ENCODE measurements at places on chromosomes 7 and 10.
A peak's percentile ranks its signal among the peaks of the same experiment; 100 is the strongest.

GRCh38 chr10:31707093-31708039 is 221.3 kb downstream of the ARHGAP12 start:
- no peak for DNase-seq

DNA sequence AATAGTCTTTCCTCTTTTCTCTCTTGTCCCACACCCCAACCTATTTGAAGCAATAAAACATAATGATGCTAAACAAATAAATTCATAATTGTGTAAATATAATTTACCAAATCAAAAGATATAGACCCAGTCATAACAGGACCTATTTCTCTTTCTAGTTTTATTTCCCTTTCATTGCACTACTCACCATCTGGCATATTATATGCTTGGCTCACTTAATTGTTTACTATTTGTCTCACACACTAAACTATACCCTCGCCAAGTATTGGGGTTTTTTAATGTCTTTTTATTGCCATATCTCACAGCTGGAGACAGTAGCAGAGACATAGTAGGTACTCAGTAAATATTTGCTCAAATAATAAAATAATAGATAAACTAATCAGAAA is 597.5 kb upstream of the PCDH15 start:
- no peak for DNase-seq

DNA sequence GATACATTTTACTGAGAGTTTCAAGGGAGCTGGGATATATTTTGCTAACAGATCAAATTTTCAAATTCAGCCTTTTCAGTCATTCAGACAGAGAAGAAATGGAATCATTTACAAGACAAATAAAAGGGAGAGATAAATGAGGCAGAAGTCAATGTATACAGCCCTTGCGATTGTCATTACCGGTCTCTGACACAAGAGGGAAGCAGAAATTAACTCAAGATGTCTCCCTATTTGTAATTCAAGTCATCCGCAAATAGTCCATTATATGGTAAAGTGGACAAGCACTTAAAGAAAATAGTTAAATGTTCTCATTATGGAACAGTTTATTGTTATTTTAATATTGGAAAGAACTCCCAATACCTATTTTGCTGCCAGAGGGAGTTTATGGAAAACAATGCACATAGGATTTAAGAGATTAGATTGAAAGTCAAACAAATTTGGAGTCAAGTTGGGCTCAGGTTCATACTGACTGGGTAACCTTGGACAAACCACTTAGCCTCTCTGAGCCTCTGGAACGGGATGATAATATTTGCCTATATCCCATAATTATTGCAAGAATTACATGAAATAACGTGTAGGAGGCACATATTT is 89.3 kb upstream of the PRKCQ start:
- DNase-seq, result peak; percentile 44

DNA sequence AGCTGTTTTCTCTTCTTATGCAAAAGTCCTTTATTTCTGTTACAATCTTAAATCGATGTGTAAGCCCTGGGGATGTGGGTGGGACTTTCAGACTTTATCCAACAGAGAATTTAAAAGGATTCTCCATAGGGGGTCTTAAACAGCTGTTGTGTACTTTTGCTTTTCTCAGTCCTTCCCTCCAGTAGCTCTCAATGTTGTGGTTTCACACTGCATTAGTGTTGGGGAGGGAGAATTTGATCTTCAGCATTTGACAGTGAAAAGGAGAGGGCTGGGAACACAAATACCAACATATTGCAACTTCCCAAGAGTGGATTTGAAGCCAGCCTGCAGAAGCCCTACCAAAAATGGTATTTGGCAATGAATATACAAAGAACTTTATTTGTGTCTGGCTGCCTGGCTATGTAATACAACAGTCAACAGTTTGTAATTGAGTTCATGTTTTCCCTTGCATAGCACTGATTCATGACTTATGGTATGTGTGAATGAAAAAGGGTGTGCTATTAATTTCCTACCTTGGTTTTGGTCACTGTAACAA is 80.1 kb upstream of the CAPZA2 start:
- DNase-seq, result no peak

GRCh38 chr10:125911145-125911544 is 14.8 kb downstream of the FANK1 start:
- peak; percentile 42 for DNase-seq

DNA sequence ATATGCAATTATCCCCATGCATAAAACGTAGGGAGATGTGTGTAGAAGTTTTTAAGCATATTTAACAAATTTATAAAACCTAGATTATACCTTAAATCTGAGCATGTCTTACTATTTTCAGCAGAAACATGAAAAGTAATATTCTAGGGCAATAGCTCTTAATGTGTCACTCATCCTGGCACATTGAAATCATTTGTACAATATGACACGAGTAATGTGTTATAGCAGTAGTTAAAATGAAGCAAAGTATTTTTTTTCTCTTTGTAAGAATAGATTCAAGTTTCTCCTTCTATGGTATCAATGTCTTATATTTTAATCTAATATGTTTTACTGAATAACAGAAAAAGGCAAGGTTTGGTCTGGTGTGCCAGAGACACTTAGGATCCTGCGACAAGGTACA is 274.9 kb upstream of the PLXDC2 start:
- no peak for DNase-seq

GRCh38 chr10:133049639-133050038 is 38.1 kb upstream of the ADGRA1 start:
- no peak for DNase-seq

- no peak for DNase-seq
Observed at GRCh38 chr10:98252464-98252863, 15.5 kb downstream of the LOXL4 start.

DNA sequence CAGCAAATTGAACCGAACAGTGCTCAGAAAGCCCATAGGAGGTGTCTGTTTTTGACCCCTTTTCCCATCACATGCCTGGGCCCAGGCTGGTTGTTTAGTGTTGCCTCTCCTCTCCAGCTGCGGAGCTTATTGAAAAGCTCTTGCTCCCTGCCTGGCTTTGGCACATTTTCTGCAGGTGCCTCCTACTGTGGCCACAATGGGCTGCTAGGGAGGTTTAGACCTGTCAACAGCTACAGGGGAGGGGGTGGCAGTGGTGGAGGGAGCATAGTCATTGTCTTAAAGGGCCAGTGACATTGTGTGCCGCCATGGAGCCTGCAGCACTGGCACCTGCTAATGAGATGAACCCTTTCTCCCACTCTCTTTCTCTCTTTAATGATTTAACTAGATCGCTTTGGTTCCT is 13.2 kb upstream of the ENO4 start:
- DNase-seq, result no peak

GRCh38 chr10:111874576-111874975 is 309.0 kb downstream of the GPAM start:
- DNase-seq, result no peak

GRCh38 chr10:61779950-61780659 is 117.4 kb downstream of the CABCOCO1 start:
- DNase-seq, result peak; percentile 89

DNA sequence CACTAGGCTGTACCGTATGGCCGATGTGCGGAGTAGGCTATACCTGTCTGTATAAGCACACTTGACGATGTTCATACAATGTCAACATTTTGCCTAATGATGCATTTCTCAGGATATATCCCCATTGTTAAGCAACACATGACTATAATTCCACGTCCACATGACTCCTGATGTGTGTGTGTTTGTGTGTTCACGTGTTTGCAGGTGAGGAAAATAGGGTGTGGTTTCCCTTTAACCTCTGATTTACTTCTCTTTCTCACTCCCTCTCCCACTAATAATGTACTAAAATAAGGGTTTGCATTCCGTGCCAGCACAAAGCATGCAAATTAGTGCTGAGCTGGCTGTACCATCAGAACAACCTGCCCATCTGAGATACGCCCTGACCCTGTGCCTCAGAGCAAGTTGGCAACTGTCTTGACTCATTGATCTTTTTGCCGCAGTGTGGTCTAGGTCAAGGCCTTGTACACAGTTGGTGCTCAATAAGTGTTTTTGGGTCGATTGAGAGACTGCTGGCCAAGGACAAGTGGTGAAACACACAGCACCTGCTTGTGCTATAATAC is 64.6 kb upstream of the DOCK1 start:
- DNase-seq, result no peak

GRCh38 chr7:5217396-5217795 is 27.4 kb downstream of the WIPI2 start:
- no peak for DNase-seq

GRCh38 chr7:158121441-158122045 is 466.1 kb downstream of the PTPRN2 start:
- DNase-seq, result no peak

DNA sequence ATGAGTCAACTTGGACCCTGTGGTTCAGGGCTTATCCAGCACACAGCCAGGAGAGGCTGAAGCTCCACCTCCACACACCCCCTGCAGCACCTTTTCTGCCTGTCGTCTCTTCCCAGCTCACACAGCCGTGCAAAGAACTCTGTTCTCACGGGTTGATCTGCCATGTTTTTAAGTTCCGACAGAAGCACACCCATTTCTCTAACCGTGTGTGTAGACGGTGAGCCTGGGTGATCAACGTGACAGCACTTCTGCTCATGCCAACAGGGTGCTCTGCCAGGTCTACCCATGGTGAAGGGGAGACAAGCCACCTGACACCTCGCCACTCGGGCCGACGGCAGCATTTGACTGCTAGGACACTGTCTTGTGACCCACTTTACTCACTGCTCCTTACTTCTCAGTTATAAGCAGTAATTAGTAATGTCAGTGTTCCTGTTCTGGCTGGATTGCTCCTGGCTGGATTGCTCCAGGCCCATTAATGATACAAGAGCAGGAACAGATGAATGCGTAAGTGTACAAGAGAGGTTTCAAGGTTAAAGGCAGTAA is 90.5 kb downstream of the RNF216 start:
- no peak for DNase-seq

GRCh38 chr7:26618449-26618848 is 245.9 kb downstream of the SKAP2 start:
- DNase-seq, result no peak

GRCh38 chr10:79289801-79290200 is 57.5 kb upstream of the PPIF start:
- DNase-seq, result peak; percentile 7

- peak; percentile 23 for DNase-seq
Observed at GRCh38 chr7:20158684-20159083, 58.5 kb downstream of the MACC1 start.

GRCh38 chr7:112160130-112160770 is 45.9 kb downstream of the DOCK4 start:
- DNase-seq, result peak; percentile 41

DNA sequence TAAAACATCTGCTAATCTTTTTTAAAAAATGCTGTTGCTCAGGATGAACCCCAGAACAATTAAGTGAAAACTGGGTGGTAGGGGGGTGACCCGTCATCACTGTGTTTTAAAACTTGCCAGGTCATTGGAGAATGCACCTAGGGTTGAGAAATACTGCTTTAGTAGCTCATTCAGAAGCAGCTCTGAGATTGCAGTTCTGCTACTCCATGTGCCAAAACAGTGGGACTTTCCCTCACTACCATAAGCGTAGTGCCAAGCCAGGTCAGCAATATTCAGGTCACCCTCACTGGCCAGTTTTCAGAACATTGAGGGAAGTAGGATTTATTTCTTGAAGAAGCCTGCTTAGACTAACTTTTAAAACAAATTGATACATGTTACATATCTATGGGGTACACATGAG is 5.2 kb downstream of the STEAP2 start:
- no peak for DNase-seq

- DNase-seq, result no peak
Observed at GRCh38 chr7:157730614-157731013, 393.8 kb downstream of the DNAJB6 start.

DNA sequence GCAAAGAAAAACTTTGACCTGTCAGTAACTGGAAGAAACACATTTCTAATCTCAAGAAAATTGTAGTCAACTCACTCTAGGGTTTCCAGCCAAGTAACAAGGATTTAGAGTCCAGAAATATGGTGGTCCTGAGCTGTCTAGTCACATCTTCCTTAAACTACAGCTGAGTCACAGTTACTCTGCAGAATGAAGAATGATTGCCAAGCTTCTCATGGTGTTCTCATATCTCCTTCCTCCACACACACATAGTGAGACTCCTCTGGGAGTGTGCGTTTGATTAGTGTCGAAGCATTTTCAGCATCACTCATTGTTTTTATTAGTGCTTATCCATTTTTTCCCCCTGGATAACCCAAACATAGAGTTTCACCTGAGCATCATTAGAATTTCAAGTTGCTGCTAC is 93.1 kb upstream of the CXCL12 start:
- DNase-seq, result no peak

- peak; percentile 81 for DNase-seq
Observed at GRCh38 chr7:104980841-104981671, 32.9 kb upstream of the KMT2E start.

- no peak for DNase-seq
Observed at GRCh38 chr10:22631185-22631584, 83.2 kb downstream of the PIP4K2A start.

- DNase-seq, result no peak
Observed at GRCh38 chr7:141209454-141209853, 135.6 kb downstream of the TMEM178B start.

DNA sequence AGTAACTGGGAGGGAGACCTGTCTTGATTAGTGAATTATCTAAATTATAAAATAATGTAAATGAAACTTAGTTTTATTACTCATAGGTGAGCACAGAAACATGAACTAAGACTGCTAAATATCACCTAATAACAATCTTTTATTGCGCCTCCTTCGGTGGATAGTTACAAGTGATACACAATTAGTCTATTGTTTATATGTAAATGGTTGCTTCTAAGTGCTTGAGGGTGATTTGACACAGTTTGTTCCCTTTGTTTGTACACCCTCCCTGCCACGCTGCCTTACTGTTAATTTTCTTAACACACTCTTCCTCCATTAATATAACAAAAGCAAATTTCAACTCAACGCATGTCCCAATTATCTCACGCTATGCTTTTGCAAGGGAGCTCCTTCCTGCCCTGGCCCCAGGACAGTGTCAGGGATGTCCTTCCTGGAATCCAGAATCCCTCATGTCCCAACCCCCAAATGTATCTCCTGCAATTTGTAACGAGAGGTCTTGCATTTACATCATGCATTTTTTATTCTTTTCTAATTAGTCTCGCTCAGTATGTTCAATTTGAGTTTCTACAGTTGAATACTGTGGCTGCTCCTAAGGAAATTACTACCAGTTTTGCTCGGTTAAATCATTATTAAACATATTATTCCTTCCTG is 4.2 kb downstream of the NPSR1 start:
- DNase-seq, result no peak

DNA sequence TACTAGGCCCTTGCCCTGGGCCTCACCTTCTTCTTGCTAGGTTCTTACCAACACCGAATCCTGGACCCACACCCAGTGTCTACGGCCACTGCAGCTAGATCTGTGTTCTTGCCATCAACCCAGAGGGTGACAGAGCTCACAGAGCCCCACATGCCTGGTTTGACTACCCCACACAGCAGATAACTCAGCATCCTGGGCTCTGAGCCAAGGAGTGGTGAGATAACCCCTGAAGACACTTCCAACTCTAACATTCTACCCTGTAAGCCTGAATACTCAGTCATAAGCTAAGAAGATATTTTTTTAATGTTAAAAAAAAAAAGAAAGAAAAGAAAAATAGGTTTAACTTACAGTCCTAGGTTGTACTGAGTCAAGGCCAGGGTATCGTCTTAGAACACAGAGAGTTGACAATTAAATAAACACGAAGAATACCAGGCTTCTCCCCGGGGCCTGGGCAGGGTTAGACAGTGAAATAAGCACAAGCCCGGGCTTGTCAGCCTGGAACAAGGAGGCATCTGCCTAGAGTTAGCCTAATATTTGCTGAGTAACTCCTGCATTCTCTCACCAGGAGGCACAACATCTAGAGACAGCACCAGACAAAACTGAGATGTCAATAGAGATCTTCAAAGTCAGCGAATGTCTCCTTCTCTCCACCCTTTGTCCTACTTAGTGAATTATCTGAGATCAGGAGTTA is 556.5 kb upstream of the LRRN3 start:
- peak; percentile 45 for DNase-seq

- no peak for DNase-seq
Observed at GRCh38 chr7:101357433-101357832, 5.2 kb upstream of the COL26A1 start.

- DNase-seq, result no peak
Observed at GRCh38 chr10:84517554-84517953, 189.2 kb downstream of the CCSER2 start.

Data from HT-29 (cell line).